ENCODE measurements at places on chromosomes 12 and 14.

- DNase-seq: no peak
Measured at GRCh38 chr14:94329857-94330256, 6.7 kb upstream of the SERPINA6 start.

DNA sequence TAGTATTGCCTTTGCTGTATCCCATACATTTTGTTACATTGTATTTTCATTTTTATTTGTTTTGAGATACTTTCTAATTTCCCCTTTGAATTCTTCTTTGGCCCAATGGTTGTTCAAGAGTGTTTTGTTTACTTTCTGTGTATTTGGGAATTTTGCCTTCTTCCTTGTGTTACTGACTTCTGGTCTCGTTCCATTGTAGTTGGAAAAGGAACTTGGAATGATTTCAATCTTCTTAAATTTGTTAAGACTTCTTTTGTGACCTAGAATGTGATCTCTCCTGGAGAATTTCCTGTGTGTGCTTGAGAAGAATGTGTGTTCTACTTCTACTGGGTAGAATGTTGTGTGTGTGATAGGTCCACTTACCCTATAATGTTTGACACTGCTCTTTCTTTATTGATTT is 304.4 kb upstream of the RTL1 start:
- DNase-seq: no peak

GRCh38 chr12:124499190-124499753 is 68.1 kb downstream of the NCOR2 start:
- no peak for DNase-seq

- no peak for DNase-seq
Measured at GRCh38 chr12:29960122-29960521, 176.4 kb upstream of the TMTC1 start.

Measured in activated CD4-positive, alpha-beta T cell treated with anti-CD3 and anti-CD28 coated beads for 4 hours (primary cell).